NCI-H226 (cell line): ENCODE measurements at places on chromosomes 16 and 17.

DNA sequence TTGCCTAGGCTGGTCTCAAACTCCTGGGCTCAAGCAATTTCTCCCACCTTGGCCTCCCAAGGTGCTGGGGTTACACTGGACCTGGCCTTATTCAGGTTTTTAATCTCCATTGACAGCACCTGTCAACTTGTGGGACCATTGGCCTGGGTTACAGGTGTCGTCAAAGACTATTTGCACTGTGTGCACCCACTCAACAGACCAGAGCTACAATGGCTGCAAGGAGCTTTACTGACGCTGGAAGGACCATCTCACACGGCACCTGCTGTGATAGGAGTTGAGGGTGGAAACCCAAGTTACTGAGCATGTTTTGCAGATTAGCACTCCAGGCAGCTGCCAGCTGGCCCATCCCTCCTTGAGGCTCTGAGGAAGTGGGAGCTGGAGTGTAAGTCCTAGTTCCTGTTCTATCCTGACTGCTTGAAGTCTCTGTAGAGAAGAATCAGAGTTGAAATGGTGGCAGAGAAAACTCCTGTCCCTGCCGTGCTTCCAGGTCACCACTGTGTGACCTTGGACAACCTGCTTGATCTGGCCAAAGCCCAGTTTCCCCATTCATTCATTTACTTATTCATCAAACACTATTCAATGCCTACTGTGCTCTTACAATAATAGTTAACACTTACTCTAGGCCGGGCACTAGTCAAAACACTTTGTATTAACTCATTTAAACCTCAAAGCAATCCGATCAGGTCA, 42.4 kb upstream of the LONP2 start:
- DNase-seq = no peak

DNA sequence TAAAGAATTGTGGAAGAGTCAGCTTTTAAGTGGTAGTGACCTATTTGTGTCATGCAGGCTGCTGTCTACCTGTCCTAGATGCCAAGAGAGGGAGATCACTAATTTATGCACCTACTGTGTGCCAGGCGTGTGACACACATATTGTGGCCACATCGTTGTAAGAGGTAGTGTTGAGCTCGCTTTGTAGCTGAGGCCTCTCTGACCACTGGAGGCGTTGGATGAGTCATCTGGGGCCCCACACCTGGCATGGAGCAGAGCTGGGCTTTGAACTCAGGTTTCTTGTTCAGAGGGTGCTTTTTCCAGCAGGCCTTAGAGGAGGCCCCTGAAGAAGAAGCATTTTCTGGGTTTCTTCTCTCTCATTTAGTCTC, 52.3 kb upstream of the LGALS9 start:
- peak; percentile 28 for DNase-seq

GRCh38 chr17:80397034-80397387, 18.0 kb upstream of the ENDOV start:
- DNase-seq = no peak

DNA sequence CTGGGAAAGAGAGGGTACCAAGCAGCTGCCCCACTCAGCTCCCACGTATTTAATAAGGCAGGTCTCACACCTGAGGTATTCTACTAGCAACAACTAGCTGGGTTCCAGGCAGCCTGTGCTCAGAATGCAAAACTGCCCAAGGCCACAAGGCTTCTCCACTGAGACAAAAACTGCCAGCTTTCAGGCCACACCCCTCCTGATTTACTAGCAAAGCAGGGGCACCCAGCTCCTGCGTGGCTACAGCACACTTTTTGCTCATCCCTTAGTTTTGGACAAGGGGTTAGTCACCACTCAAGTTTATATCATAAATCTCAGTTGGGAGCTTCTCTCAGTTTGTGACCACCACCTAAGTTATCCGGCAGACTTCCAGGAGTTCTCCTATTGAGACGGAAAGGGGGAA, 494.6 kb downstream of the CDH11 start:
- no peak for DNase-seq

- no peak for DNase-seq
Measured at GRCh38 chr17:2482218-2482617, 29.5 kb downstream of the METTL16 start.

DNA sequence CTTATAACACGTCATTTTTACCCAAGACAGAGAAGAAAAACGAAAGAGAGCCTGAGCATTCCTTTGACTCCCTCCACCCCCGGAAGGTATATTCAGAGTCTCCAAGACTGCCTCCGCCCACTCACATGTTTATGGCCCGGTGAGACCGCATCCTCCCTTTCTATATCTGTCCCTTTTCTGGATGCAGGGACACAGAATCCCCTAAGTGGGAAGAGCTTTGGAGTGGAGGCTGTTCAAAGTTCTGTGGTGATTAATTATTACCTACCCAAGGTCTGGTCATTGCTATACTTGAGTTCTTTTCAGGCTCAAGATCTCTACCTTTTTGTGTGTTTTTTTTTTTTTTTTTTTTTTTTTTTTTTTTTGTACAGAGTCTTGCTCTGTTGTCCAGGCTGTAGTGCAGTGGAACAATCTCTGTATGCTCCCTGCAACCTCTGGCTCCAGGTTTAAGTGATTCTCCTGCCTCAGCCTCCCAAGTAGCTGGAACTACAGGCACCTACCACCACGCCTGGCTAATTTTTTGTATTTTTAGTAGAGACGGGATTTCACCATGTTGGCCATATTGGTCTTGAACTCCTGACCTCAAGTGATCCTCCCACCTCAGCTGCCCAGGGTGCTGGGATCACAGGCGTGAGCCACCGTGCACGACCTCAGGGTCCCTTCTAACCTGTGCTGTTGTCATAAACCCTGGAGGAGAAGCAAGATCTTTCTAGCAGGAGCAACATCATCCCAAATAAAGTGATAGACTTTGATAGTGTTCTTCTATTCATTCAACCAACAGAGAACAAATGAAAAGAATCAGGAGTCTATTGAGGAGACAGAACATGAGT, 407.1 kb downstream of the WWOX start:
- no peak for DNase-seq

- no peak for DNase-seq
Measured at GRCh38 chr17:67449065-67449464, 72.0 kb downstream of the PITPNC1 start.

DNA sequence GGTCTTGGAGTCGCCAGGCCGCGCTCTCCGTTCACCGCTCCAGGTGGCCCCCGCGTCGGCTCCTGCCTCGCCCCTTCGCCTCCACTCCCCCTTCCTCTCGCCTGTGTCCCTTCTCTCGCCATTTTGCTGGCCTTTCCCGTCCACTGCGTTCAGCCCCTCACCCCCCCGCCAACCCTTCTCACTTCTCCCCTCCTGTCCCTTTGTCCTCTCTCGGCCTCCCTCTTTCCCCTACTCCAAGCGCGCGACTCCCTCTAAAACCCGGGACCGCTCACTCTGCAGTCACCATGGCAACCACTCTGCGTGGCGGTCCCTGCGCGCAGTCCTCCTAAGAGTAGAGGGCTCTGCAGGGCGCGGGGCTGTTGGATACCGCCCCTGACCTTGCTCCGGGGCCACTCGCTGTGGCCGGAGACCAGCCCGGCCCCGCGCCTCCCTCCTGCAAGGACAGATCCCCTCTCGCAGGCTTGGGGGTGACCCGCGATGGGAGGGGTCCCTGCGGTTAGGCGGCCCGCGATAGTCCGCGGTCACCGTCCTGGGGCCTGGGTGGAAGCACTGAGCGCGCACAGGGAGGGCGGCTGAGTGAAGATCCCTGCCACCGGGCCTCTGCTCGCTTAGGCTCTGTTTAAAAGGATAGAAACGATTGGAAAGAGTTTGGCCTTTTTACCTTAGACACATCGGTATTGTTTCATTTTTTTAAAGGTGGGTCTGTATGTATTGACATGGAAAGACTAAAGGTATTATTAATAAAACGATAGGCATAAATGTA, 454 bp downstream of the CCDC40 start:
- DNase-seq = no peak

DNA sequence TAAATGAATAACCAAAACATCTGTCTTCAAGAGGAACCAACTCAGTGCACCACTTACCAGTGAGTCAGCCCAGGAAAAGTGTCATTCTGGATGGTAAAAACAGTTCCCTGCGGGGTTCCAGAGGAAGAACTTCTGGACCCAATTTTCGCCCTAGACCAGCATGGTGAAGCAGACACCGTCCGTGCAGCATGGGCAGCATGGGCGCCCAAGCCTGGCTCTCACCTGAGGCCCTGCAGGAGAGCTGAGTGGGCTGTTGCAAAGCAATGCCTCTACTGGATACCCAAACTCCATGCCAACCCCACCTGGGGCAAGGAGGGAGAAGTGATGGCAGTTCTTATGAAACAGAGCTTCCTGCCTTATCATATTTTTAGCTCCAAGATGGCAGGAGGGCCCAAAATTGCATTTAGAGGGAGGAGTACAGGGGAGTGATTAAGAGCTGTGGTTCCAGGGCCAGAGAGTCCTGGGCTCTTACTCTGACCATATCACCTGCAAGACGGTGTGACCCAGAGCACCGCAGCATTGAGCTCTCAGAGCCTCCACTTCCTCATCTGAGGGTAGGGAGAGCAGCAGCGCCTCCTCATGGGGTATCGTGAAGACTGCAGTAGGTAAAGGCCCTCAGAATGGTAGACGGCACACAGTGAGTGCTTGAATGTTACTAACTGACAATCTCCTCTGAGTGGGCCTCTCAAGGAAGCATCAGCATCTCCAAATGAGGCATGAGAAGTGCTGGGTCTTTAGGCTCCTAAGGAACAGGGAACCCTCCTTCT, 16.6 kb upstream of the INPP5K start:
- no peak for DNase-seq

- DNase-seq = no peak
Measured at GRCh38 chr16:87715658-87716057, 50.1 kb downstream of the KLHDC4 start.

- no peak for DNase-seq
Measured at GRCh38 chr17:61414141-61414935, 14.7 kb downstream of the TBX2 start.

DNA sequence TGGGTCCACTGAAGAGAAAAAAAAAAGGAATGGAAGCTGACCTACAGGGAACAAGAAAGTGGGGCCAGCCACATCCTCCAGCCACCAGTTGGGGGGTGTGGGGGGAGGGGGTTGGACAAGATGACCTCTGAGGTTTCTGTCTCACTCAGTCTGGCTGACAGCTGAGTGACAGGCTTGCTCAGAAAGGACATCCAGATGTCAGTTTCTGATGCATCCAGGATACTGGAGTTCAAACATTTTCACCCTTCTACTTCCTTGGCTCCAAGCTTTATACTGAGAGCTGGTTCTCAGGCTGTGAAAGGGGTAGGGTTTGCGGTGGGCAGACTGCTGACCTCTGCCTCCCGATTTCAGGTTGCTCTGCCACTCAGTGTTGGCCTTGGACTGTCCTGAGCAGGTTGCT, 2178.3 kb downstream of the TP53TG3F start:
- DNase-seq = no peak

DNA sequence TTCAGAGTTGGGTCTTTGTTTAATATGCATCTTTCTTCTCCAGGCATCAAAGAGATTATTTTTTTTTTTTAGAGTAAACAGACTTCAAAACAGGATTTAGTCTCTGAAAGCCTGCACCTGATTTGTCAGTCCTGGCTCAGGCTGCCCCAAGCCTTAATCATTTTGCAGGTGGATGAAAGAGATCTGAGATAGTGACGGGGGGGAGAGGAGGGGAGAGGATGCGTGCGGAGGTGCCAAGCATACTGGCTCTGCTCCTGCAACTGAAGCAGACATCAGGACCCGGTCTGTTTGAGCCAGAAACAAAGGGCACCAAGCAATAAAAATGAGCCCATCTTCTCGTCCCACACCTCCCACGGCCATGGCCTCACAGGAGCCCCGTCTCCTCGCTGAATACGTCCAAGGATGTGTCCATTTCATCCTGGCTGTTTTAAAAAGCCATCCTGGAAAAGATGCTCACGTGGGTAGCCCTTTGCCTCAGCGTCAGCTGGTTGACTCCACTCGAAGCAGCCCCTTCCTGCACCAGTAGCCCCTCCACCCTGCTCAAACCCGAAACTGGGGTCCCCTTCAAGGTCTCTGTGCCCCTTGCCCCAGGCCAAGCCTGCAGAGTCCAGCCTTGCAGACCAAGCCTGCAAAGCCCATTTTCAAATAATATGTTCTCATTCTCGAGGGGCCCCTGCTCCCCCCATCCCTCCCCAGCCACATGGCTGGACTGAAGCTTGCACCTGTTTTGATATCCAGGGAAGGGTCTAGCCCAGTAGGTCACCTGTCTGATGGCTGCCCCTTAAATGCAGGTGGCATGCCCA, 84.8 kb upstream of the TNRC6C start:
- no peak for DNase-seq

DNA sequence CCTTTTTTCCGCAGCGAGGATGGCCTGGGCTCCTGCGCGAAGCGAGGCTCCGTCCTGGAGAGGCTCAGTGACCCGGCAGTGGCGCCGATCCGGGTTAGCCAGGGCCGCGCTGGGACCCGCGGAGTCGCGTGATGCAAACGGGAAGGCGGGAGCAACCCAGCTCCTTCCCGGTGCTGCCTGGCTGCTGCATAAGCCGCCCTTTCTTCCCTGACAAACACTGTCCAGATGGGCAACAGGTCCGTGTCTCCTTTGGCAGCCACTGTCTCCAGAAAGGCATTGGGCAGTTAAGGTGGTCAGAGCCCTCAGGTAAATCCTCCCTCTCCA, 21.8 kb upstream of the ZNHIT3 start:
- DNase-seq = no peak

DNA sequence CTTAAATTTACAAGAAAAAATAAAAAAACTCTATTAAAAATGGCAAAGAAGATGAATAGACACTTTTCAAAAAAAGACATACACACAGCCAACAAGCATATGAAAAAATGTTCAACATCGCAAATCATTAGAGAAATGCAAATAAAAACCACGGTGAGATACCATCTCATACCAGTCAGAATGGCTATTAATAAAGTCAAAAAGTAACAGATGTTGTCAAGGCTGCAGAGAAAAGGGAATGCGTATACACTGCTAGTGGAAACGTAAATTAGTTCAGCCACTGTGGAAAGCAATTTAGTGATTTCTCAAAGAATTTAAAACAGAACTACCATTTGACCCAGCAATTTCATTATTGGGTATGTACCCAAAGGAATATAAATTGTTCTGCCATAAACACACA, 31.4 kb downstream of the CAPNS2 start:
- no peak for DNase-seq

- no peak for DNase-seq
Measured at GRCh38 chr17:74558882-74559519, 8.3 kb downstream of the CD300H start.

DNA sequence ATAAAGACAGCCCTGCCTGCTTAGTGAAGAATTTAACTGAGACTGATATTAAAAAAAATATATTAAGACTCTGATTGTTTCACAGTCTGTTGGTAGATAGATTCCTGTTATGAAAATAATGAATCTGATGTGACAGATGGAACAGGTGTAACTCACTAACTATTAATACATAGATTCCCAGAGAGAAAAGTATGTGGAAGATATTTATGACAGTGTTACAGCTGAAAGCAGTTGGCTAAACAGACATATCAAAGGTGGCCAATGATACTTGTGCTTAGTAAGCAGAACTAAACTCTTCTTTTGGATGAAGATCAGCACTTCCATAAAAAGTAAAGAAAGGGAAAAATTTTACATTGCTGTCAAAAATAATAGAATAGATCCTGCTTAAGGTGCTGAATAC, 598.2 kb upstream of the CA10 start:
- no peak for DNase-seq
